ENCODE measurements at places on chromosomes 4 and X.

DNA sequence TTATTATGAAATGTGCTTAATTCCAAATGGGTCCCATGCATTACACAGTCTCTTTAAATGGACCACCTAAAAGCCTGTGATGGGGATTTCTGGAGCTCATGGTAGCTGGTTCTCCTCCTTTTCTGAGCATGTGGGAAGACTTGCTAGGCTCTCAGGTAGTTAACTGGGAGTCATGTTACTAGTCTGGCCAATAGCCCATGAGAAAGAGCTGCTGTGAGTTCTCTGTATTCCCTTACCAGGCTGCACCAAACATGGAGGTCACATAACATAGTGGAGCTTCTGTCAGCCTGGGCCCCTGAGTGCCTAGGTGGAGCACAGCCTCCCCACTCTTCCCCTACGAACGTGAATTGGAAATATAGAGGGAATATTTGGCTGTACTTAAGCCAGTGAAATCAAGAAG, 198.4 kb downstream of the MAML3 start:
- DNase-seq: no peak

- no peak for DNase-seq
These were observed 21.4 kb upstream of the SLC10A6 start for GRCh38 chr4:86870442-86871069.

DNA sequence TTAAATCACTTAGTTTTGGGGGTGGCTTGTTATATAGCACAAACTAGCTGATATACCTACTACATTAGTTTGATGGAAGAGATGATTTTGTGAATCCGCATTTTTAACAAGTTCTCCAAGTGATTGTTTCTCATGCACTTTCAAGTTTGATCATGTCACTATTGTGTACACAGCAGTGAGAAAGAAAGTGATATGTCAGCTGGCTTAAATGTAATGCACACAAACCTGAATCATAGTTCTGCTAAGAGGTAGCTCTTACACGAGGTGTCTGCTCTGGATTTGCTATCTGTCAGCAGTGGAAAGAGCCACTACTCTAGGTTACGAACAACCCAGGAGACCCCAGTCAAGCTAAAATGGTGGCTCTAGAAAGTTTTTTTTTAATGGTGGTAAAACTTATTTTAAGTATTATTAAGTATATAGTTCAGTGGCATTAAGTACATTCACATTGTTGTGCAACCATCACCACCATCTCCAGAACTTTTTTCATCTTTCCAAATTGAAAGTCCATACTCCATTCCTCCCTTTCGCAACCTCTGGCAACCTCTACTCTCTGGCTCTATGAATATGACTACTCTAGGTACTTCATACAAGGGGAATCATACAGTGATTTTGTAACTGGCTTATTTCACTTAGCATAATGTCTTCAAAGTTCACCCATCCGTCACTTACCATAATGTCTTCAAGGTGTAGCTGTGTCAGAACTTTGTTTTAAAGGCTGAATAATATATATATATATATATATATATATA, 147.3 kb downstream of the HS6ST2 start:
- no peak for DNase-seq

DNA sequence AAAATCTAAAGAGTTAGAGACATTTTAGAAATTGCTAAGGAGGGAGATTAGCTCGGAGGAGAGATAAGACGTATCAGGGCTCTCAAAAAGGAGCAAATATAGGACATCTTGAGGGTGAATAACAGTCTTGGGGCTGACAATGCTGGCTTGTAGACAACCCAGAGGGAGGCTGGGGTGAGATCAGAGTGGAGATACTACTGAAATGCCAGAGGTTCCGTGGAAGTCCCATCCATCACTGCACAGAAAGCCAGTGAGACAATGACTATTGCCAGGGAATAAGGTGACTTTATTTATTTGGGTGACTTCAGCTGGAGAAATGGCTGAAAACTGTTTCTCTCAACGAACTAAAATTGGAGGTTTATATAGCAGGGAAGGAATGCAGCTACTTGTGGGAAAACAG, 838.1 kb upstream of the AGA start:
- no peak for DNase-seq

- no peak for DNase-seq
These were observed 294.4 kb upstream of the FAT4 start for GRCh38 chr4:125020089-125021034.

DNA sequence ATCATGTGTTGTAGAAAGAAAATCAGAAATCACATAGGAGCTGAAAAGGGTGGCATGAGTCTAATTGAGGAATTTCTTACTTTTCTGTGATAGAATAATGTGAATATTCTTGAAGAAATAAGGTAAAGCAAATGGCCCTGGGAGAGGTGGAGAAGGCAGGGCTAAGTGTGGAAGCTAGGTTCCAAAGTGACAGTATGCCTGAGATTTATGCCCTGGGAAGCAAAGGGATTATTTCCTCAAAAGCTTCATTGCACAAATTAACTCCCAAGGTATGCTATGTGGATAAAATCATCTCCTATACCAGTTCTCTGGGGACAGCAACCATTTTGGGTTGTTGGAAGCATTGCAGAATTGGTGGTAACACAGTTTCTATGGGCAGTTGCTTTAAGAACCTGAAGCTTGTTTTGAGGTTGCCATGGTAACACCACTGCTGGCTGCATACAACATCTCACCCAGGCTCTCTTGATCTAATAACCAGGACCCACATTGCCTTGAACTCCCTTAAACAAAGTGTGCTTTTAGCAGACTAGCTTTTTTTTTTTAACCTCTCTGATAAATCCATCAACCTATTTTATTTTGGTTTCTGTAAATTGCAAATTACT, 21.0 kb downstream of the MAOA start:
- DNase-seq: no peak

- DNase-seq: no peak
These were observed 199.0 kb upstream of the CXXC4 start for GRCh38 chr4:104693601-104694201.

- DNase-seq: peak; percentile 43
These were observed 20.3 kb upstream of the GUCY1B1 start for GRCh38 chr4:155738548-155738947.

DNA sequence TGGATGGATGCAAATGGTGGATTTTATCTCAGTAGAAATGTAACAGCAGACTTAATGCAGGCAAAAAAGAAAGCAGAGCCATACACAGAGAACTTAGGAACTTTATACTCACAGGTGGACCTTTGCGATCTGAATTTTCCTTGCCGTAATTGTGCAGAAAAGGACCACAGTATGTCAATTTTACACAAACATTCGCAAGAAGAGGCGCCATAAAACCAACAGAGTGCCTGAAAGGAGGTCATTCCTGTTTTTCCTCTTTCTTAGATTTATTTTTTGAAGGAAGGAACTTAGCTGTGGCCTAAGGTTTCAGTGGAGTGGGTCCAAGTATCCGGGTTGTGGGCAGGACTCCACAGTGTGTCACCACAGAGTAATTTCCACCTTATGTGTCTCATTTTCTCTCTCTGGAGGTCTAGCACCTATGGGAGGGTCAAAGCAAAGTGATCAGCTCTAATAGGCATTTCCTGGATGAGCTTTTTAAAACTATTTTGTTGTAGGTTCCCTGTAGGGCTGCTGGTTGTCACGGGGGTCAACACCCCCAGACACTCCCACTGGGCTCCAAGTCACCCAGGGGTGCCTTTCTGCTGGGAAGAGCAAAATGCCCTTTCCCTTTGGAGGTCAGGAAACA, 24.7 kb upstream of the PBDC1 start:
- DNase-seq: peak; percentile 5

GRCh38 chrX:148020329-148020728, 39.2 kb downstream of the FMR1NB start:
- no peak for DNase-seq

- no peak for DNase-seq
These were observed 159.6 kb downstream of the STIM2 start for GRCh38 chr4:27020203-27020602.

DNA sequence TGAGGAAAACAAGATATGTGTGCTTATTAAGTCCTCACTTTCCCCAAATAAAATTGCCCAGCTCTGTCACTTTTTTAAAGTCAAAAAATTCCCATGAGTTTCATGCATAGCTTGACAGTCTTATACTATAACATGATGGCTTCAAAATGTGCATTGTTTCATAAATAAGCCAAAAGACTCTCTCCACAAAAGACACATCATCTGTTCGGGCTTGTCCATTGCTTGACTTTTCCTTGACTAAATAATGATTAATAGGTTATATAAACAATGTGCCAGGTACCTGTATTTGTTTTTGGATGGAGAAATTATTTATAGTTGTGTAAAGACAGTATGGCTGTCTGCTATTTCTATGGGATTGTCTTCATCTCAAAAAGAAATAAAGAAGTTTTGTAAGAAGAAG, 329.2 kb upstream of the KLF3 start:
- DNase-seq: no peak

- DNase-seq: no peak
These were observed 198.3 kb upstream of the GYPA start for GRCh38 chr4:144338834-144339233.

DNA sequence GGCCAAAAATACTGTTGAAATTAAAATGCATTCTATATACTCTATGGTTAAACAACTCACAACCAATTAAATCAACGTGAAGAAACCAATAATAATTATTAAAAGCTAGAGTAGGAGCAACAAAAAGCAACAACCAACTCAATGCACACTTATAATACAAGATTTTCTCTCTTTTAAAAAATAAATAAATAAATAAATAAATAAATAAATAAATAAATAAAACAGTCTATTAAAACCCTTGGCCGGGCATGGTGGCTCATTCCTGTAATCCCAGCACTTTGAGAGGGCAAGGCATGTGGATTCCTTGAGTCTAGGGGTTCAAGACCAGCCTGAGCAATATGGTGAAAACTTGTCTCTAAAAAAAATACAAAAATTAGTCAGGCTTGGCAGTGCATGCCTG, 62.7 kb downstream of the ENOX2 start:
- DNase-seq: no peak

DNA sequence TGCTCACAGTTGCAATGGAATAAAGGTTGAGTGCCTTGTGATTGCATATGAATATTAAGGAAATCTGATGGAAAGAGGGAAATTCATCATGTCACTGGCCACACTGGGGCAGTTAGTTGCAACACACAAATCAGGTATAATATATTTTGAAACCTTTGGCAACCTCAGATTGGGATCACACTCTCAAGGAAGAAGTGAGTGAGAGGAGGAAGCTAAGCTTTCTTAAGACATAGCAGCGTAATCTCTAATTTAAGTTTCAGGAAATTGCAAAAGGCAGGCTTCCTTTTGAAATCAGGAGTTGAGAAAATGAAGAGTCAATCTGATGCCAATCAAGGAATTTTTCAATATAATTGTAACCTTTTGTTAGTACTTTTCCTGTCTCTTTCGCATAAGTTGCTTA, 12.3 kb upstream of the CLTRN start:
- no peak for DNase-seq

- DNase-seq: peak; percentile 22
These were observed 100.5 kb upstream of the TBC1D9 start for GRCh38 chr4:140856621-140857062.

- DNase-seq: peak; percentile 72
These were observed 15.1 kb downstream of the SLC2A9 start for GRCh38 chr4:10006231-10006600.

DNA sequence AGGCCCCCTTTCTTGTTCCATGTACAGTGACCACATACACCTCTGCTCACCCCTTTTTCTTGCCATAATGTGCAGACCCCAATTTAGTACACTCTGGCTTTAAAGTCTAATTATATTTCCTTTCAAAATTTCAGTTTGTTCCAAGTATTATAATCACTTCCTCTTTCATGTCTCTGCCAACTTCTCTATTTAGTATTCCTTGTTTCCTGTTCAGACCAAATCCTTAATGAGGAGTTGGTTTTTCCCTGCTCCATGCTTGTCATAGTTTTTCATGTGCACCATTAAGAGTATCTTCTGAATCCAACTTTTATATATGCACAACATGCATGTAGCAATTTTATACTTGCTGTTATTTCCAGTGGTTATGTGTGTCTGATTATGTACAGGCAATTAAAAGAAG, 32.3 kb downstream of the USP53 start:
- no peak for DNase-seq

- no peak for DNase-seq
These were observed 1008.2 kb downstream of the NLGN4X start for GRCh38 chrX:5220421-5220820.

- DNase-seq: peak; percentile 11
These were observed 11.3 kb upstream of the SLC9A7 start for GRCh38 chrX:46770000-46770816.

DNA sequence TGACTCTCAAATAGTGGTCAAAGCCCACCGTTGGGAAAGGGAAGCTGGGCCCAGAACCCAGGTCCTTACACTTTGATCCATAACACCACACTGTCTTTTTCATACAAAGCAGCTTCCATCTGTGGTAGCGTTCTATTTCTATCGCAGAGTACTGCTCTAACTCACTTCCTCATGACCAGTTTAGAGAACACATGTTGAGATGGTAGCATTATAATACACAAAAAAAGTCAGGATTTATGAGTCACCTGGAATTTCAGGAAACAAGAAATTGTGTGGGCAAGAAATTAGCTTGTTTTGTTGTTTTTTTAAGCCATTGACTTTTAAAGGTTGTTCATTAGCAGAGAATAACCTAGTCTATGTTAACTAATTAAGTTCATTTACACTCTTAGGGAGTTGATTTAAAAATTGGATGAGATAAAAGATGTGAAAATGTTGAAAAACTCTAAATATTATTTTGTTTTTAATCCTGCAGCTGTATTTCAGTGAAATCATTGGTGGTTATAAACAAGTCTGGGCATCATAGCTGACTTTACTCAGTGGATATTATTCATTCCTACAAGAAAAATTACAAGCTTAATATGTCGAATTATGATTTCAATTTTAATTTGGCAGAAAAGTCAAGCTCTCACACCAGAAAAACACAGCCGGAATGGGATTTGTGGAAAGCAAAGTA, 1011.1 kb upstream of the HS3ST1 start:
- DNase-seq: no peak

Data from AG08395 (cell line).